ENCODE measurements at places on chromosomes 4 and X.
A peak's percentile ranks its signal among the peaks of the same experiment; 100 is the strongest.

- DNase-seq: no peak
Observed at GRCh38 chrX:1215123-1215823, 2.8 kb upstream of the CRLF2 start.

GRCh38 chr4:165874791-165875371 lies 1.8 kb downstream of the TLL1 start:
- DNase-seq: no peak

DNA sequence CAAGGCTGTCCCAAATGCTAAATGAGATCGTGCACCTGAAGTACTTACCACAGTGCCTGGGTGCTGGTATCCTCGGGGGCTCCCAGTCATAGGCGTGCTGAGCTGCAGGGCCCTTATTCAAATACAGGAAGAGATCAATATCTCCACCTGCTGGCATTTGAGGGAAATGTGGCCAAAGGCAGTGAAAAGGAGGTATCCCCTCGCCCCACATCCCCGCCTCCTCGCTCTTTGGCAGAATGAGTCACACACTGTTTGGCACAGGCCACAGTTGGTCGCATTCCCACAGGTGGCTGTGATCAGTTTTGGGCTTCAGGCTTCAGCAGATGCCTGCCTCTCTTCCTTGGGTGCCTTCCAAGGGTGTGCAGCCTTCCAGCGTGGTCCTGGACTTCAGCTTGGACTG lies 28.4 kb downstream of the ZNF185 start:
- peak; percentile 63 for DNase-seq

DNA sequence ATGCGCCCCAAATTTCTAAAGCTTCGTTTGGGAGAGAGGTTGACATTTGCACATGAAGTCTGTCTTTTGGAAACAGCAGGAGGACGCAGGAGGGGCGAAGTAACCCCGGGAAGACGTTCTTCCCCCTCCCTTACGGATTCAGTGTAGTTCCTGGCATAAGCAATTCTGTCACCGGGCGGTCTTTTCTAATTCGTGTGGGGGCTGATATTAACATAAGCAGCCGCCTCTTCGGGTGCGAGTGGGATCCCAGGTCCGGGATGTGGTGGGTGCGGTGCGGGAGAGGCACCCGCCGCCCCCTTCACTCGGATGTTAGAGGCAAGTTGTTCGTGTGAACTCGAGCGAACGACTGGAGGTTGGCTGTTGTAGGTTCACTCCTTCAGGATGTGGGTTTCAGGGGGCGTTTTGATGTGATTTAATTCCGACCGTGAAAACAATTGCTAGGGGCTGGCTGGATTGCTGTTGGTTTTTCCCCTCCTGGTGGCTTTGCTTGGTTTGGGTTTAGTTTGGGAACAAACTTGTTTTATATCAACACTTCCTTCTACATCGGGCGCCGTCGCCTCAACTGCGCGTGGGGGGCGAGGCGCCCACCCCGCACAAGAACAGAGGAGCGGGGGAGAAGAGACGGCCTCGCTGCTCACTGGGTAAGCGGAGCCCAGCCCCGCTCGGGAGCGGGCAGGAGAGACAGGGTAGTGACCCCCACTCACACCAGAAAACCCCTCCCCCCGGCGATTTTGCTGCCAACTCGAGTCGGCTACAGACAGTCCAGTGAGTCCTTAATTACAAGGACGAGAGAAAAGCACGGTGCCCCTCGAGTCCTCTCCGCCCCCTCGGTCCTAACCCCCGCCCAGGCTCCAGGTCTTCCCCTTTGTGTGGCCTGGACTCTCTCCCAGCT lies 2.9 kb upstream of the LEF1 start:
- DNase-seq: peak; percentile 70

GRCh38 chr4:39304651-39305050 lies 61.5 kb downstream of the RFC1 start:
- DNase-seq: no peak

DNA sequence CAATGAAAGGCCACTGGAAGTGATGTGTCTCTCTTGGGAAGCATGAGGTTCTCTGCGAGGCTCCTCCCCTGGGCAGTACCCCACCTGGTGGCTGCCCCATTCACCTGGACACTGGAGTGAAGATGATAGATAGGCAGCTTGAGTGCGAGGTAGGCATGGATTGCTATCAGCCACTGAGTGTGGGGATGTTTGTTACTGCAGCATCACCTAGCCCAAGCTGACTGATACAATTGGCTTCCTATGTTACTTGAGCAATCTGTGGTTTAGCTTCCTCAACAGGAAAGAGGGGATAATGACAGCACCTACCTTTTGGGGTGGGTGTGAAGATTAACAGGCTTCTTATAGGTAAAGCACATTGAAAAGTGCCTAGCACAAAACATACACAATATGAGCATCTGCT lies 30.8 kb downstream of the ADRA2C start:
- DNase-seq: no peak

DNA sequence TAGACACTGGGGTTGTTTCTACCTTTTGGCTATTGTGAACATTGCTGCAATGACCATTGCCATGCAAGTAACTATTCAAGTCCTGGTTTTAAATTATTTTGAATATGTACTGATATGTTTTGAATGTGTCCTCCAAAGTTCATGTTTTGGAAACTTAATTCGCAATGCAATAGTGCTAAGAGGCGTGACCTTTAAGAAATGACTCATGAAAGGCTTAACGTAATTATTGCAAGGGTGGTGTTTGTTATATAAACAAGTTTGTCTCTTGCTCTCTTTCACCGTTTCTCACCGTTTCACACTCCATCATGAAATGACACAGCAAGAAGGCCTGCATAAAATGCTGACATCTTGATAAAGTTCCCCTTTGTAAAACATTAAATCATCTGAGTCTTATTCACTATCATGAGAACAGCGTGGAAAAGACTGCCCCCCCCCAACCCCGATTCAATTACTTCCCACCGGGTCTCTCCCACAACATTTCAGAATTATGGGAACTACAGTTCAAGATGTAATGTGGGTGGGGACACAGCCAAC lies 506.9 kb upstream of the FAM47C start:
- DNase-seq: no peak

- no peak for DNase-seq
Observed at GRCh38 chrX:69388526-69388925, 115.6 kb upstream of the NALF2 start.

DNA sequence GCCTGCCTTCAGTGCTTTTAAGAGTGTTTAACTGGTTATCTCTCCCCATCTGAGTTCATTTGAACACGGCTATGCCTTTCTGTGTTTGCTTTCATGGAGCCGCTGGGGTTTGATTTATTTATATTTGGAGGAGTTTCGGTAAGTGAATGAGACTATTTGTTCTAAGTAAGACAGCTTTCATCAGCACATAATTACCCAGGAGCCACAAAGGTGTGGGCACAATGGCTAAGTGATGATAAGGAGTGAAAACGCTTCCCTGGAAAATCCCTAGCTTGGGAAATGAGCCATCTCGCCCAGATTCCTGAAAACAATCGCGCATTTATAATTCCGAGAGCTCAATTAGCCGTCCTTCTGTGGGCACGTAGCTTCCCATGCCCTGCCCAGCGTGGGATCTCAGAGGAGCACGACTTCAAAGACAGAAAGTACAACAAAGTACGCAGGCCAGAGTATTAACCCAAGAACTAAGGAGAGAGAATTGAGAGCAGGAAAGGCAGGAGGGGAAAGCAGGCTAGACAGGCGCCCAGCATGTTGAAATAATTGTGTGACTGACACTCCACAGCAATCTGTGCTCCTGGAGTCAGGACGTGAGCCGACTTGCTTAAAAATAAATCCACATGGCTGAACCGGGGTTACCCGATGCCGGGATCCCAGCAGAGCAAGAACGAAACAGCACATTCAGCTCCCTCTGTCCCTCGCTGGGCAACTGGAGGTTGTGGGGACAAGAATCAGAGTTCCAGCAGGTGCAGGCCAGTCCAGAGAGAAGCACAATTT lies 99.0 kb downstream of the DHRSX start:
- DNase-seq: no peak

- no peak for DNase-seq
Observed at GRCh38 chr4:155704841-155705404, 38.3 kb downstream of the GUCY1A1 start.

Measured in activated T-cell treated with anti-CD3 and anti-CD28 coated beads, Interleukin-2, amount 50 U/mL, for 24 hours (primary cell).